ENCODE measurements at places on chromosomes 13 and 19.

GRCh38 chr13:98997738-98998641, 20.1 kb upstream of the DOCK9 start:
- DNase-seq: no peak

DNA sequence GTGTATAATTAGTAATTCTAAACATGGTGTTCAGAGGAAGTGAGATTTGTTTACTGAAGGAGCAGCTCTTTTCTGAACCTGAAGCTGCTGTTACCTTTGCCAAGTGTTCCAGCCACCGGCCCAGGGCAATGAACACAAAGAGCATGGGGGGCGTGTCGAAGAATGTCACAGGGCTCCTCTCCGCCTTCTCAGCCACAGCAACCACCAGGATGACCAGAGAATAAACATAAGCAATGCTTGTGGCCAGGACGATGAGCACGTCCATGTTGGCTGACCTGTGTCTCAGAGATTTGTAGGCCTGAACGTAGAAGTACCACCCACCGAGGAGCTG, 53.1 kb downstream of the ATP7B start:
- DNase-seq: no peak

DNA sequence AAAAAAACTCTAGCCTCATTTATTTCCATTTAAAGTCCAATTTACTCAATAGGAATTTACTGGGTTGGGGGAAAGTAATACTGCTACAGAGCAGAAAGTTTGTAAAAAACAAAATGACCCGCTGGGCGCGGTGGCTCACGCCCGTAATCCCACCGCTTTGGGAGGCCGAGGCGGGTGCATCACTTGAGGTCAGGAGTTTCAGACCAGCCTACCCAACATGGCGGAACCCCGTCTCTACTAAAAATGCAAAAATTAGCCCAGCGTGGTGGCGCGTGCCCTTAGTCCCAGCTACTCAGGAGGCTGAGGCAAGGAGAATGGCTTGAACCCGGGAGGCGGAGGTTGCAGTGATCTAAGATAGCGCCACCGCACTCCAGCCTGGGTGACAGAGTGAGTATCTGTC, 745.6 kb downstream of the SLITRK1 start:
- DNase-seq: no peak

DNA sequence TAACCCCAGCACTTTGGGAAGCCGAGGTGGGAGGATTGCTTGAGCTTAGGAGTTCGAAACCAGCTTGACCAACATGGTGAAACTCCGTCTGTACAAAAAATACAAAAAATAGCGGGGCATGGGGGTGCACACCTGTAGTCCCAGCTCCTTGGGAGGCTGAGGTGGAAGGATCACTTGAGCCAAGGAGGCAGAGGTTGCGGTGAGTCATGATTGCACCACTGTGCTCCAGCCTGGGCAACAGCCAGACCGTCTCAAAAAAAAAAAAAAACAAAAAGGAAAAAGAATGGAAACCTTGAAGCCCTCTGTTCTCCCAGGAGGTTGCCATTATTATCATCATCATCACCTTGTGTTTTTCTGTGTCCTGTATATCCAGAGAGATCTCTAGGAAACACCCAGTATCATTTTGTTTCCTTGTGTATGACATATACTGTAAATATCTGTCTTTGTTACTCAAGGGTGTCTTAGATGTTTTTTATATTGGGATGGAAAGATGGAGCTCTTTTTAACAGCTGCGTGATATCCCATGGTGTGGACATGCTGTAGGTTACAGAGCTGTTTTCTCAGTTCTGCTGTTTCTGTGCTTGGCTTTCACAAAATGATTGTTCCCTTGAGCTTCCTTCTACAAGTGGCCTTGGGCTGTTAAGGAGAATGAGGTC, 11.8 kb downstream of the CHAF1A start:
- DNase-seq: no peak

GRCh38 chr19:46776927-46777911, 11.2 kb downstream of the SLC1A5 start:
- no peak for DNase-seq

DNA sequence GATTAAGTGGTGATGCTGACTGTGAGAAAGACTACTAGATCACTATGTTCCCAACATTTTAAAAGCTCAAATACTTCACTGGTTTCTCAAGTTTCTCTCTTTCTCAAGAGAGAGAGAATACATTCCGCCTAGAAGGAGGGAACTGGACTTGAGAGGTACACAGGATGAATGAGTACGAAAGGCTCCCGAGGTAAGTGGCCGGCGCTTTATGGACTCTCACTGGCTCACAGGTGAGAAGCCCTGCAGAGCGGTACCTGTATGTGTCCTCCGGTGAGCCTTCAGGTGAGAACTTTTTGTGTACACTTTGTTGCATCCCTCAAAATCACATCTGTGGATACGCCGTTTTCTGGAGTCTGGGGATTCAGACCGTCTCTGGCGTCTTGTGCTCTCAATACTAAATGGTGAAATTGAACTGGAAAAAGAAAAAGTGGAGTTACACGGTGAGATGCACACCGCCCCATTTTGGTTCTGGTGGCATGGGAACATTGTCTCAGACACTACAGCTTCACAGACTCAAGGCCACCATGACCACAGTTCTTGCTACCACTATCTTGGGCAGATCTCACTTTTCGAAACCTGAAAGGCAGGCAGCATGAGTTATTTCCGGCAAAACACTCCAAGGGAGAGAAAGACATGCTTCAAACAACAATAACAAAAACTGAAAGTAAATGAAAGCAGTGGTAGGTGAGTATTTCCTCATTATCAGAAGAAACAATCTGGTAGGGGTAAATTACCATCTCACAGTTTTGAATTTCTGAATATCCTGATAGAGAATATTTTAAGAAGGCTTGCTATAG, 418.9 kb downstream of the KLF12 start:
- DNase-seq: no peak

DNA sequence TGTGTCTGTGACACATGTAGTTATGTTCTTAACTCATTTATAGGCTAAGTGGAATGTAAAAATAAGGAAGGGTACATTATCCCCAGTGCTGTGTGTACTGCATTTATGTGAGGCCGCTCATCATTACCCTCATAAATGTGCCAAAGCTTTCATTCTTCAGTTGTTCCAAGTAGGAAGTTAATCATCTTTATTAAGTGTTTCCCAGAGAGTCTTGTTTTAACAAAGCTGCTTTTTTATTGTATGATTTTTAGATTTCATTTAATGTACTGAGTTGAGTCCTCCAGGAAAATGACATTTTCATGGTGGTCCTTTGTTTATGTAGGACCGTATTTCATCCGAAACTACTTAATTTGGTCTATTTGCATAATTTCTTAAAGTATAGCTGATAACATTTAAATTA, 379.8 kb downstream of the DLEU7 start:
- DNase-seq: no peak

DNA sequence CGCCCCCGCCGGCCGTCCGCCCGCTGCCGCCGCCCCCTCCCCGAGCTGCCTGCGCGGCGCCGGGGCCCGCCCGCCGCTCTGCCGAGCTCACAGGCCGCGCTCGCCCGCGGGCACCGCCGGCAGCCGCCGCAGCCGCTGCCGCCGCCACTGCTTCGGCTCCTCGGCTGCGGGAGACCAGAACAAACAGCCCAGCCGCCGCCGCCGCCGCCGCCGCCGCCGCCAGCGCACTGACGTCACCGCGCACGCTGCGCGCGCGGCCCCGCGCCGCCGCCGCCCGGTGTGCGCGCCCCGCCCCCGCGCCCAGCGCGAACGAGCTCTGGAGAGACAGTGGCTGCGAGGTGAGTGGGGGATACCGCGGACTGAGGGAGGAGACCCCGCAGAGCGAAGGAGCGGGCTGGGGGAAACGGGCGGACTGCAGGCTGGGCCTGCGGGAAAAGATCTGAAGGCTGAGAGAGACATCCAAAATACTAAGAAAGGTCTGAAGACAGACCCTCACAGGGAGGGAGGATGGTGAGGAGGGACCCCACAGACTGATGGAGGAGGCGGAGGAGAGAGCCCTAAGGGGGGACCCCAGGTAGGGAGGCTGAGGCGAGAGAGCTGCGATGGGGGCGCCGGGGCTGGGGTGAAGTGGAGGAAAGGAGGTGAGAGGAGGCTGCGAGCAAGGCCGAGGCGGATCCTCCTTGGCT, at the start of gene BRD4:
Gene BRD4, minus strand, starts transcription at position 229 of the 686 bp plus-strand sequence. CDS start 59,440 bp downstream, outside the sequence.
- peak; percentile 87 for DNase-seq

DNA sequence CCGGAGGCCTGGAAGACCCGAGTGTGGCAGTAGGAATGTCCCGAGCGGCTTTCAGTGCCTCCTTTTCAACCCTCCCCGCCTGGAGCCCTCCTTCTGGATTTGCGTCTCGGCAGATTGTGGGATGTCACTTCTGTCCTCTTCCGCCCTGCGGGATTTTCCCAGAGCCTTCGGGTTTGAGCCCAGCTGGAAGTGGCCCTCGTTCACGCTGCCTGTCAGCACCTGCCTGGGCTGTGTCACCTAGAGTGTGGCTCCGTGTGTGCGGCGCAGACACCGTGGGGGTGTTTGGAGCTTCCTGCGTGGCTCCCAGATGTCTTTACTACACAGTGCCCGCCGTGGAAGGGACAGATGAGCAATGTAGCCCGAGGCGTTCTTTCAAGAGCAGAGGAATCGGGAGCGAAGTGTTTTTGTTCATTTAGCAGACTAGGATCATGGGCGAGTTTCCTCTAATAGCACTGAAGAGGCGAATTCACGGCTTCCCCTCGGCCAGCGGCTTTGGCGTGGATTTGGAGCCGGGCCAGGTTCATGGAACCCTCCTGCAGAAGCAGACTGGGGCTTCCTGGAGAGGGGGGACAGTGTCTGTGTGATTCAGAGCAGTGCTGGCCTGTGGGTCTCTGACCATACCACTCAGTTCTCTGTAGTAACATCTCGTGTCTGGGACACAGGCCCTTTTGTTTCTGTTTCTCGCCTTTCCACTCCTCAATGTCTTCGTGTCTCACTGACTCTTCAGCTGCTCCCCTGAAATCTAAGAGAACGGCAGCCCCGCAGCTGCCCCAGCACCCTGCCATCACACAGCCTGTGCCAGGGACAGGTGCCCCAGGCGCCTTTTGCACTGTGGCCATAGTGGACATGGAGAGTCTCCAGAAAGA, 68.0 kb downstream of the KDM4B start:
- no peak for DNase-seq

- no peak for DNase-seq
These were observed 5.6 kb downstream of the GFY start for GRCh38 chr19:49430678-49431329.

GRCh38 chr19:344625-345319, at the start of gene MIER2:
Gene MIER2 (minus strand): TSS chr19:344796. CDS start chr19:344782, 14 bp downstream.
- peak; percentile 97 for DNase-seq

DNA sequence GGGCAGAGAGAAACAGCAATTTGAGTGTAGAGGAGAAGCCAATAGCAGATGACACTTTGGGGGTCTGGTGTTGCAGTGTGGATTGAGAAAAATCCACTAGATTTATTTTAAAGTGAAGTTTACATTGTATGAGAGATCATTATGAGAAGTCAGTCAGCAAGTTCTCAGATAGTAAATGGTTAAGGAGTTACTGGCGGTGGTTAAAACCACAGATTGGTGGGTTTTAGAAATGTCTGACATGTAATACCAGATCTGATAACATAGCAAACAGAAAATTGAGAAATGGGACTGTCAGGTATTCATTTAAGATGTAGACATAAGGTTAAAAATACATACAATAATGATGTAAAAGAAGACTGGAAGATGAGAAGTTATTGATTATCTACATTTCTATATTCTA, 7.2 kb downstream of the ABHD13 start:
- DNase-seq: no peak

DNA sequence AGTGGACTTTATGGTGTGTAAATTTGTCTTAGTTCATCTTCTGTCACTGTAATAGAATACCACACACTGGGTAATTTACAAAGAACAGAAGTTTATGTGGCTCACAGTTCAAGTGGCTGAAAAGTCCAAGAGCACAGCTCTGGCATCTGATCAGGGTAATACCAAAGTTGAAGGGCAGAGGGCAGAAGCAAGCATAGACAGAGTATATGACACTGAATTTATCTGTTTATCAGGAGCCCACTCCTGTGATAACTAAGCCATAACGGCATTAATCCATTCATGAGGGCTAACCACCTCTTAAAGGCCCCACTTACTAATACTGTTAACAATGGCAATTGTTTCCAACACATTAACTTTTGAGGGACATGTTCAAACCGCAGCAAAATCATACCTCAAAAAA, 4.0 kb upstream of the RFXAP start:
- no peak for DNase-seq

DNA sequence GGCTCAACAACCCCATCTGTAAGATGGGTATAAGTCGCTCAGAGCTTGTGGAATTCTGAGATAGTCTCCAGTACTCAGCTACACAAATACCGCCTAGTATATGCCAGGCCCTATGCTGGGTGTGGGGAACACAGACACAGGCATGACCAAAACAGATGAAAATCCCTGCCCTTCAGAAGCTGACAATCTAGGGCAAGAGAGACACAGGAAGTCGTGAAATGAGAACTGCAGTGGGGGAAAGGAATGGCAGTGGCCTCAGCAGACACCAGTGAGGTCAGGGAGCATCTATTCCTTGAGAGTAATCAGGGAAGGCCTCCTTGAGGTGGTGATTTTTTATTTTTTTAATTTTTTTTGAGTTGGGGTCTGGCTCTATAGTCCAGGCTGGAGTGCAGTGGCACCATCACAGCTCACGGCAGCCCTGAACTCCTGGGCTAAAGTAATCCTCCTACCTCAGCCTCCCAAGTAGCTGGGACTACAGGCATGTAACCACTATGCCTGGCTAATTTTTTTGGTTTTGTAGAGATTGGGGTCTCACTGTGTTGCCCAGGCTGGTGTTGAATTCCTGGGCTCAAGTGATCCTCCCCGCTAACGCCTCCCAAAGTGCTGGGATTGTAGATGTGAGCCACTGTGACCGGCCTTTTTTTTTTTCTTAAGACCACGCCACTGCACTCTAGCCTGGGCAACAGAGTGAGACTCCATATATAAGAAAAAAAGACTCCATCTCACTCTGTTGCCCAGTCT, 3.2 kb downstream of the TMIGD2 start:
- no peak for DNase-seq

DNA sequence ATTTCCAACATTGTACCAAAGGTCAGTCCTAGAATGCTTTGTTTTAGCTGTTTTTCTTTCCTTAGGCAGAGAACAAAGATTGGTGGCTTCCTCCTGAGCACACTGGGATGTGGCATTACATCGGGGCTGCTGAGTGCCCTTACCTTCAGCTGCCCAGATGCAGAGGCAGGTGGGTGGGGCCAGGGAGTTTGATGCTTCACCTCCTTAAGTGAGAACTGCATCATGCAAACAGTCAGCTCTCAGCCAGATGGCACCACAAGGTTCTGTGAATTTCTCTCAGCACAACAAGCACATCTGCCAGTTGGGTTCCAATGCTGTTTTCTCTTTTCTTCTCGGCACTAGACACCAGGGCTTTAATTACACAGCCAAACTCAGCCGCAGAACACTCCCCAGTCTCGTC, 87.4 kb upstream of the UBL3 start:
- no peak for DNase-seq

GRCh38 chr19:6767081-6767356, 216 bp downstream of the SH2D3A start:
- DNase-seq: no peak

DNA sequence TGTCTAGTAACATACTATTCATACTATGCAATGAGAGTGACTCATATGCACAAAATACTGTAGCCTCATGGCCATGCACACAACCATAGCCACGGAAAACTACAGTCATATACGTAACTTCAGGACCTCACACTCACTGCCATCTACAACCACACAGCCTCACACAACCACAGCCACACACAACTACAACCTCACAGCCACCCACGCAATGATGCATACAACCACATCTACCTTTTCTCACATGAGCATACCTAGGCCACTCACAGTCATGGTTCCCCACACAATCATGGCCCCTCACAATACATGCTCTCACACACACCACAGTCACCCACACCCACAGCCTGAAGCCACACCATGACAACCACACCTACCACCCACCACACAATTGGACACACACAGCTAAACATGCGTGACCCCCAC, 8.7 kb upstream of the TNFSF14 start:
- DNase-seq: no peak
